ENCODE measurements at places on chromosomes 11 and 22.

- no peak for DNase-seq
Measured at GRCh38 chr11:34354782-34355181, 3.0 kb downstream of the ABTB2 start.

GRCh38 chr11:34647532-34647931 lies 26.6 kb downstream of the EHF start:
- no peak for DNase-seq

DNA sequence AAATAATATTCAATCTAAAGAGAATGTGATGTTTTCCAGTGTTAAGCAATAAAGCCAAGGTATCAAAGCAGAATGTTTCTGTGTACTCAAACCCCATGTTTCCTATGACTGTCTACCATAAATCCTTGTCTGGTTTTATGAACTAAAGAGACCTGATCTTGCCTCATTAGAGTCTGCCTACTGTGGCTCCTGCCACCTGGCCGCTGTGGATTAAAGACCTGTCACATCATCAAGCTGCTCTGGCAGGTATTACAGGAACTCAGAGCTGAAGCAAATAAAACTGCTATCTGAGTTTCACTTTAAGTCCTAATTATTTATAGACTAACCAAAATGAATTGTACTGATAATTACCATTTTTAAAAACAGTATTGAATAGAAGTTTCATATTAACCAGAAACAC lies 207.8 kb upstream of the CCDC90B start:
- no peak for DNase-seq

- DNase-seq = no peak
Measured at GRCh38 chr11:36408498-36409136, 101.5 kb downstream of the TRAF6 start.

DNA sequence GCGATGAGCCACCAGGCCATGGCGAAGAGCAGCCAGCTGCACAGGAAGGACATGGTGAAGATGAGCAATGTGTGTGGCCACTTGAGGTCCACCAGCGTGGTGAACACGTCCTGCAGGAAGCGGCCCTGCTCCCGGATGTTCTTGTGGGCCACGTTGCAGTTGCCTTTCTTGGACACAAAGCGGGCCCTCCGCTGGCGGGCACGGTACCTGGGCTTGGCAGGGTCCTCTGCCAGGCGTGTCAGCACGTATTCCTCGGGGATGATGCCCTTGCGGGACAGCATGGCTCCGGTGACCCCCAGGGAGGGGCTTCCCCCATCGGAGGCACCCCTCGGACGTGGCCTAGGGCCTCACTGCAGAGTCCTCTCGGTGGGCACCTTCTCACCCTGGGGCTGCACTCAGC lies 648 bp downstream of the KCNJ11 start:
- no peak for DNase-seq

GRCh38 chr11:75577207-75577606 lies 15.2 kb downstream of the SERPINH1 start:
- peak; percentile 58 for DNase-seq

GRCh38 chr11:1229471-1230120 lies 6.7 kb downstream of the MUC5B start:
- DNase-seq = peak; percentile 68

DNA sequence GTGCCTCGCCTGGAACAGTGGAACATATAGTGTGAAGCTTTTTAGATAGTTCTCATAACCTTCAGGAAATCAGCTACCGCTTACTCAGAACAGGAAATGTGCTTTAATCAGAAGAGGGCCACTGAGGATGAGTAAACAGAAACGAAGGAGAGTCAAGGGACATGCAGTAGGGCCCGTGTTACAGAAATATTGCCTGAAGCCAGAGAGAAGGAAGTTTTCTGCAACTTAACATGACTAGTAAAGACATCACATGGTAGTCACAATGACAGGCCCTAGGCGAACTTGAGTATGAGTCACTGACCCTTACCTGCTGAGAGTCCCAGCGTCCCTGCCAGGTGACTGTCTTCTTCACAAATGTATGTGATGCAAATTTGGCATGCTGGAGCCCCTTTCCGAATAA lies 39.4 kb downstream of the CARD18 start:
- no peak for DNase-seq

- no peak for DNase-seq
Measured at GRCh38 chr22:45594123-45594941, 77.3 kb upstream of the ATXN10 start.

- peak; percentile 90 for DNase-seq
Measured at GRCh38 chr11:125457814-125458343, 38.2 kb downstream of the FEZ1 start.

DNA sequence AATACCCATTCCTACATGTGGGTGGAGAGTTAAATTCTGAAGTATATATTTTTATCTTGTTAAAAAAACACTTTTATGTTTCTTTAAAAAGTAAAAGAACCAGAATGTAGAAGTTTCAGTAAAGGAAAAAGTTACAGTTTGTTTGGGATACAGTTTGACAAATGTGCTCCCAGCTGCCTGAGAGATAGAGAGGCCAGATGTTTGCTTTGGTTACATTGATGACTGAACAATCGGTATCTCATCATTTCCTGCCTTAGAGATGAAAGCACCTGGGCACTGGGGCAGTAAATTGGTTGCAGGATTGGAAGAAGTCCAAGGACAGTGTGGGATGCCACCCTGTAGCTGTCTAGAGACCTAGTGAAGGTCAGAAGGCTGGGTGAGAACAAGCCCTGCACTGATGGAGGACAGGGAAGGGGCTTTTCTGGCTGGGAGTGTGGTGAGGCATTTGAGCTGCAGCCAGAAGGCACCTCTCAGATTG lies 16.6 kb downstream of the MED15 start:
- no peak for DNase-seq

DNA sequence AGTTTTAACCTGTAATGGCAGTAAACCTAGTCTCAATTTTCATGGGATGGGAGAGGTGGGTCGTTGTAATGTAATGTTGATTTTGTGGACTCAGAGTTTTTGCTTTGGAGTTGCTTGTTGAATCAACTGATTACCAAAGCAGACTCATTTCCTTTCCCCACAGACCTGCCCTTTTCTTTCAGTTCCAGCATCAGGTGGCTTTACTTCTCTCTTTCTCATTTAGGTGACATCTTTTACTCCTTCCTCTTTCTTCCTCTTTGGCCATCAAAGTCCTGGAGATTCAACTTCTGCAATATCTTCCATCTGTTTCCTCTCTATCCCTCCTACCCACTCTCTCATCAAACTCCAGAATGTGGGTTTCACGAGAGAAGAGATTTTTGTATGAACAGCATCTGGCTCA lies 313.9 kb downstream of the TMEM135 start:
- DNase-seq = no peak

DNA sequence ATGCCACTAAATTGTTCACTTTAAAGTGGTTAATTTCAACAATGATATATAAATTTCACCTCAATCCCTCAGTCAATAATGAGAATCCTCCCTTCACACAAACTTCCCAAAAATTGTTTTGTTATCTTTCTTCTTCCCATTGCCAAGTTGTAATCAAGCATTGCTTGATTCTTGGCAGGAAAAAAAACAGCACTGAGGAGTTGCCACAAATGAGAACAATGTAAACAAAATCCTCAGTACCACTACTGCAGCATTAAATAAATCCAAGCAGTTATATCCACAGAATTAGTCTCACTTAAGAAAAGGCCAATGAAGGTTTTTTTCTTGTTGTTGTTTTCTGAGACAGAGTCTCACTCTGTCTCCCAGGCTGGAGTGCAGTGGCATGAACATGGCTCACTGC lies 38.2 kb downstream of the FAM168A start:
- DNase-seq = no peak

- DNase-seq = no peak
Measured at GRCh38 chr22:36464715-36465231, 16.7 kb downstream of the TXN2 start.

DNA sequence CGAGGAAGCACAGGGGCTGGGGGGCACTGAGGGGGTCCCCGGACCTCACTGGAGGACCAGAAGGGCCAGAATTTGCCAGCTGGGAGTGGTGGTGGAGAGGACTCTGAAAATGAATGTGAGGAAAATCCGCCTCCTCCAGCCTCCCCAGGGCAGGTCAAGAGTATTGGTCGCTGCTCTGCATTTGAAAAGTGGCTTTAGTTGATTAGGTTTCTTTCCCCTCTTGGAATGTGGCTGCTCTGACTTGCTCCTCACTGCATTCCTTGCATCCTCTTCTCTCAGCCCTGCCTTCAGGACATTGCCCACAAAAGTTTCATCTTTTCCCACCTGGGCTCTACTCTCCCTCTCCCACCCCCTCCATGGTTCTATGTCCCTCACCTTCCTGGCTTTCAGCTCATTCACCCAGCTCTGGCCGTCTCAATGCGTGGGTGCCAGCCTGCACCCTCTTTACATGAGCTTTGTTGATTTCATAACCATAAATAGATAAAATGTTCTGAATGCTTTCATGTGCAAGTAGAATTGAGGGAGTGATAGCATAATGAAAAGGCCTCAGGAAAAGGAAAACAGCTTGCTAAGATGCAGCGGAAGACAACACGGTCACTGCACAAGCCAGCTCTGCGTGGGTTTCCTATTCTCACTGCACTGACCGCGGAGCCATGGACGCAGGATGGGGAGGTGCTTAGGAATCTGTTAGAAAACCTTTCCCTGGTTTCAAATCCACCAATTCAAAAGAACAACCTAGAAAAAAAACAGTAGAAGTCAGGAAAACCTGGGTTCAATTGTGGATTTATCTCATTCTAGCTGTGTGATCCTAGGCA lies 6.5 kb upstream of the NPAS4 start:
- DNase-seq = no peak

GRCh38 chr22:48785792-48786678 lies 1041.6 kb downstream of the BRD1 start:
- DNase-seq = no peak

GRCh38 chr22:48267681-48268080 lies 1505.2 kb downstream of the TBC1D22A start:
- DNase-seq = no peak

DNA sequence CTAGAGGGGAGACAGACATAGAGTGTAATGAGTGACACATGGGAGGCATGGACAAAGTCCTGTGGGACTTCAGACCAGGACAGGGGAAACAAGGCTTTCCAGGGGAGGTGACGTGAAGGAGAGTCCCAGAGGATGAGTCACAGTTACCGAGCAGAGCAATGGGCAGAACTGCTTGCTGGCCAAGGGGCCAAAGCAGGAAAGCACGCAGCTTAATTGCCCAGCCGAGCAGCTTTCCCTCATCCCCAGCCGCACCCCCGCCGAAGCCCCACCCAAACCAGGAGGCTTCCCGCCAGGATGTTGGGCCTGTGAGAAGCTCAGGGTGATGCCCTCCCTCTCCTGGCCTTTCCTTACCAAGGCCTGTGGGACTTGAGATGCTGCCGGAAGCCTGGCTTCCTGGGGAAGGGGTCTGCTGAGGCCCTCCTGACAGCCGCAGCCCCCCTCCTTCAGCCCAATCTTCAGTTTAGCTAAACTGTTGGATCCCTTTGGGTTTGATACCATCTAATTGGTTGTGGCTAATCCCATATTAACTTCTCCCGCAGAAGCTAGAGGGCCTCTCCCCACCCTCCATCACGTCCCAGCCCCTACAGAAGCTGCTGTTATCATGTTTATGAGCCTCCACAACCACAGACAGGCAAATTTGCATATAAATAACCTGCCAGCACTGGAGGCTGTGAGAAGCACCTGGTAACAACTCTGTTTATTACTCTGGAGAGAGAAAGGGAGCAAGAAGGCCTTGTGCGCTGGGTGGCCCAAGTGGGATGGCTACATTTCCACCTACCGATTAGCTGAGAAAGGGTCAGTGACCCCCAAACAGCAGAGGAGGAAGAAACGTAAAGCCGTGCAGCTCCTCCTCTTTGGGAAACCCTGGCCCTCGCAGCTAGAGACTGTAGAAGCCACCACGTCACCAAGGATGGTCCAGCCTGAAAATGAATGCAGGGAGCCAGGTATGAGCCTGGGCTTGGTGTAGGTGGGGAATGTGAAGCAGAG lies 80.0 kb downstream of the TRIM29 start:
- DNase-seq = no peak

DNA sequence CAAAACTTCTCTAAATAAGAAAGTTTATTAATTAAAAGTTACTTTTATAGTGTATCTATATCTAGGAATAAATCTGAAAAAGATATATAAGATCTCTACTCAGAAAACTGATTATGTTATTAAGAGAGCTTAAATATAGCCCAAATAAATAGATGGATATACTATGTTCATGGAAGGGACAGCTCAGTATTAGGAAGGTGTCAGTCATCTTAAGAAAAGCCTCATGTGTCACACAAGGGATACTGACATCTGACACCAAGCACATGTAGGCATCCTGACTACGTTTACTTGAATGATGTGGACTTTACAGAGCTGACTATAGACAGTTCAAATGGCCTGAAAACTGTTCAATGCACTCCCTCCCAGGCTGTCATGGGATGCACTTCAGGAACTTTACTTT lies 19.3 kb downstream of the PPARA start:
- DNase-seq = no peak

GRCh38 chr11:59802639-59803176 lies 7.9 kb downstream of the MRPL16 start:
- no peak for DNase-seq

Data from aorta (tissue), 5 donors.